ENCODE measurements at places on chromosomes 1 and 21.

DNA sequence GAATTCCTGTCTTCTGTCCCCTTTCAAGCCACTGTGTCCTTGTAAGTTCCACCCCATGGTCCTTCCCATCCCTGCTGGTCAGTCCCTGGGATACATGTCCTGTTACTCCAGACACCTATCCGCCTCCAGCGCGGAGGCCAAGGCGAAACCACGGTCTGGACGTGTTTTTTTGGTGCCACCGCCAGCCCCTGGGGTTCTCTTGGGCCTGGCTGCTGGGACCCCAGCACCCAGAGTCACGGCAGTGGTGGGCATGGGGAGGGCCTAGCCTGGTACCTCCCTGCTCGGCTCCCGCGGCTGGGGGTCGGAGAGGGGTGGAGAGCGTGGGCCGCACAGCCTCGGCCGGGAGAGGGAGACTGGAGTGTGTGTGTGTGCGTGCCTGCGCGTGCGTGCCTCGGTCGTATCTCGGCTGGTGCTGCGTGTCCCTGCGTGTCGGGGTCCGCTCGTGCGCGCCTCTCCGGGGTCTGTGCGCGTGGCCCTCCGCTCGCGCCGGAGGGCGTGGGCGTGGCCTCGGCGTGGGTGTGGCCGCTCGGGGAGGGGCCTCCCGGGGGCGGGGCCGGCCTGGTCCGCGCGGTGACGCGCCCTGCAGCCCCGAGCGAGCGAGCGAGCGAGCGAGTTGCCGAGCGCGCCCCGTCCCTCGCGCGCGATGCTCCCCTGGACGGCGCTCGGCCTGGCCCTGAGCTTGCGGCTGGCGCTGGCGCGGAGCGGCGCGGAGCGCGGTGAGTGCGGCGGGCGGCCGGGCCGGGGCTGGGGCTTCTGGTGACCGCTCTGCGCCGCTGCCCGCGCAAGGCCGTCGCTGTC, at the start of gene VWA1:
TSS of gene VWA1 (plus strand) at position 585 of the 798 bp plus-strand sequence. CDS start at position 644, 59 bp downstream.
- no peak for DNase-seq

DNA sequence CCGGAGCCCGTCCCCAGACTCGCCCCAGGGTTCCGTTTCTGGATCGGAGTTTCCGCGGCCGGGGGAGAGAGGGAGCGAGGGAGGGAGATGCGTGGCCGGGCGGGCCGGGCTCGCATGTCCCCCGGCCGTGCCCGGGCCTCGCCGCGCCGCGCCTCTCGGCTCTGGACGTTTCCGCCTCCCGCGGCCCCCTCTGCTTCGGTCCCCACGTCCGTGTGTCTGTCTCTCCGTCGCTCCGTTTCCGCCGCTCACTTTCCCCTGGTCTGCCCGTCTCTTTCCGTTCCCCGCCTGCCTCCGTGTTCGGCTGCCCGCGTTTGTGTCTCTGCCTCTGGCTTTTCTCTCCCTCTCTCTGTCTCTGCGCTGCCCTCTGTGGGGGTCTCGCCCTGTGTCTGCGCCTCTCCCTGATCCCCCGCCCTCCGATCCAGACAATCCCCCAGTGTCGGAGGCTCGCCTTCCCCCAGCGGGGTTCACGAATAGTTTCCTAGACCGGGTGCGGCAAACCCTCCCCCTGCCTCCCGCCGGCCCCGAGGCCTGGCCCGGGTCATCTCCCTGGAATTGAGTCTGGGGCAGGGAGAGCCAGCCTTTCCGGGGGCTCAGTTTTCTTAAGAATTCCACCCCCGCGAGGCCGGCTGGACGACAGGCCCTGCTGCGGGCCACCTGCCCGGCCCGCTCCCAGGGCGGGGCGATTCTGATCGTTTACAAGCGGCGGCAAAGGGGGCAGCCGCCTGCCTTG, 735 bp downstream of the NBL1 start:
- DNase-seq = no peak

DNA sequence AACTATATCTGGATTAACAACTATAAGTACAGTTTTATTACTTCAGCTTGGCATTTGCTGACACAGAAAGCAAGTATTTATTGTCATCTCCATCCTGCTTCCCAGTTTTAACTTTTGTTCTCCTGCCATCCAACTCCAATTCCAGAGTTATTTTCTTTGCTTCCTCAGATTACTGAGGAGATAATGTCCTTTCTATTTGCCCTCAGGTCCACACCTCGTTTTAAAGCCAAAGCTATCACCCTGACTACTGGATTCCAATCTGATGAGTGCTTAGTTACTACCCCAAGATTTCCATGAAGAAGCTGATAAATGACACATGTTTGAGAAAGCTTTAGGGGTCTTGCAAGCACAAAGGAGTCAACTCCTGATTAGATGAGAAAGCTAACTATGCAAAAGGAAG, 25.2 kb downstream of the ACKR1 start:
- DNase-seq = no peak

DNA sequence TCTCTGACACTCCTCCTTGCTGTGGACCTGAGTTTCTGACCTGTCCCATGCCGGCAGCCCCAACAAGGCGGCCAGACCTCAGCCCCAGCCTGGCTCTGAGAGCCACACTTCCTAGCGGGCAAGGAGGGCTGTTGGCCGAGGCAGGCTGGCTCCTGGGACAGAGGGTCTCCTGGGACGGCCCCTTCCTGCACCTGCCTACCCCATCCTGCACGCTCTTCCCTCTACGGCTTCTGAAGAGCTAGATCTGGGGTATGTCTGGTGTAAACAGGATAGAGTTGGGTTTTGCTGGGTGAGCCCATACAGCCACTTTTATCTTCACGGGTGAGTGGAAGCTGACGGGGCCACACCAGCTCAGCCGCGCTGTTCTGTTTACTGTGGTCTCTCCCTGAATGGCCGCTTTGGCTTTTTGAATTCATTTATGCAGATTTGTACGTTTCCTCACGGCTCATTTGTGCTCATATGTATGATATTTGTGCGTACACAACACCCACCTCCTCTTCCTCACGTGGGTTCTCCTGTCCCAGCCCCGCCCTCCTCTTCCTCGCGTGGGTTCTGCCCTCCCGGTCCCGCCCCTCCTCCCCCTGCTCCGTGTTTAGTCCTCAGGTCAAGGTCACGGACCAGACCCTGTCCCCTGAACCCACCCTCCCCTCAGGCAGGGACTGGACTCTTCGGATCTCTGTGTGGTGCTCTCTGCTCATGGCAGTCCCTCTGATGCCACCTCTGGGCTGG, 34.7 kb upstream of the POFUT2 start:
- no peak for DNase-seq

DNA sequence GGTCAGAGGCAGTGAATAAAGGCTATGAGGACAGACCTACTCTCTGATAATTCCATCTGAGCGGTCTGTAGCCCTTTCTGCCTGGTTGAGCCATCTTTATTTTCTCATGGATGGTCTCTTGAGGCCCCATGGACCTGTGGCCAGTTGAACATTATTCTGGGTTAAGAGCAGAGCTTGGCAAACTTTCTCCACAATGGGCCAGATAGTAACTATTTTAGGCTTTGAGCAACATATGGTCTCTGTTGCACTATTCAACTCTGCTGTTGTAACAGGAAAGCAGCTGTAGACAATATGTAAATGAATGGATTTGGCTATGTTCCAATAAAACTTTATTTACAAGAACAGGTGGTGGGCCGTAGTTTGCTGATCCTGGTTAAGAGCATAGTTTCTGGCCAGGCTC, 62.7 kb downstream of the KAZN start:
- DNase-seq = no peak

- no peak for DNase-seq
Observed at GRCh38 chr1:28538286-28538685, 14.6 kb upstream of the TRNAU1AP start.

- no peak for DNase-seq
Observed at GRCh38 chr1:31779687-31780086, 15.5 kb upstream of the ADGRB2 start.

- no peak for DNase-seq
Observed at GRCh38 chr1:95380909-95381308, 146.9 kb downstream of the RWDD3 start.

DNA sequence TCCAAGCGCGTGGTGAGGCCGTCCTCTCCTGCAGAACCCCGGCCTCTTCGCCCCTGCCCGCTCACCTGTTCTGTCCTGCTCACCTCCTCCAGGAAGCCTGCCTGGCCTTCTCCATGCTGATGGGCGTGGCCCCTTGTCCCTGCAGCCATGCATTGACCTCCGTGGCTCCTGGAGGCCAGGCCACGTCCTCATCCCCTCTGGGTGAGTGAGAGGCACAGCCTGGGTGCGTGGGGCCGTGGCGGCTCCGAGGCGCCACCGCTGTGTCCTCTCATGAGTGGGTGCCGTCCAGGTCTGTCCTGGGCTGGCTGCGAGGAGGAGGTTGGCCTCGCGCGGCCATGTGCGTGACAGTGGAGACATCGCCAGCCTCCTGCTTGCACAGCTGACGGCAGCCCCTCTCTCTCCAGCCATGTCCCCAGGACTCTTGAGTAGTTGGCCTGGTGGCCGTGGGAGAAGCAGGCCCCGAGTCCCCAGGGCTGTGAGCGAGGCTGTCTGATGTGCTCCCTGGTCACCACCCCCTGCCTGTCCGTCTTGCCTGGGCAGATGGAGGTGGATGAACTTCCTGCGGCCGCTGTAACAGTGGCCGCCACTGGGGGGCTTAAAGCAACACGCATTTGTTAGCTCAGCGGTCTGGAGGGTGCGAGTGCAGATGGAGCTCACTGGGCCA, 58.1 kb downstream of the PRKCZ start:
- DNase-seq = no peak

GRCh38 chr1:3368711-3369445, 85.6 kb upstream of the ARHGEF16 start:
- no peak for DNase-seq

- DNase-seq = no peak
Observed at GRCh38 chr1:101242324-101243050, 5.7 kb downstream of the S1PR1 start.

DNA sequence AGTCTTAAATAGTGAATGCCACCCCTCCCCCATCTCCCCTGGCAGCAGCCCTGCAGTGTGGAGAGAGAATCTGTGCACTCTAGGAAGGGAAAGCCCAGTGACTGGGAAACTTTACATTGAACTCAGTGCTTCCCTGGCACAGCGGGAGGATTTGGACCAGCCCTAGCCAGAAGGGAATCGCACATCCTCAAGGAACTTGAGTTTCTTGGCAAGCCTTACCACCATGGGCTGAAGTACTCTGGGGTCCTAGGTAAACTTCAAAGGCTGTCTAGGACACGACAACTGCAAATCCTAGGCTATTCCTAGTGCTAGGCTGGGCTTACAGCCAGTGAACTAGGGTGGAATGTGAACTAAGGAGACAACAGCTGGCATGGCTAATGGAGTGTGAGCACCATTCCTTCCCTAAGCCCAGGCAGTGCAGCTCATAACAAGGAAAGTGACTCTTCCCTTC, 88.3 kb downstream of the COL24A1 start:
- no peak for DNase-seq

- no peak for DNase-seq
Observed at GRCh38 chr1:94302497-94302896, 65.1 kb upstream of the ARHGAP29 start.

DNA sequence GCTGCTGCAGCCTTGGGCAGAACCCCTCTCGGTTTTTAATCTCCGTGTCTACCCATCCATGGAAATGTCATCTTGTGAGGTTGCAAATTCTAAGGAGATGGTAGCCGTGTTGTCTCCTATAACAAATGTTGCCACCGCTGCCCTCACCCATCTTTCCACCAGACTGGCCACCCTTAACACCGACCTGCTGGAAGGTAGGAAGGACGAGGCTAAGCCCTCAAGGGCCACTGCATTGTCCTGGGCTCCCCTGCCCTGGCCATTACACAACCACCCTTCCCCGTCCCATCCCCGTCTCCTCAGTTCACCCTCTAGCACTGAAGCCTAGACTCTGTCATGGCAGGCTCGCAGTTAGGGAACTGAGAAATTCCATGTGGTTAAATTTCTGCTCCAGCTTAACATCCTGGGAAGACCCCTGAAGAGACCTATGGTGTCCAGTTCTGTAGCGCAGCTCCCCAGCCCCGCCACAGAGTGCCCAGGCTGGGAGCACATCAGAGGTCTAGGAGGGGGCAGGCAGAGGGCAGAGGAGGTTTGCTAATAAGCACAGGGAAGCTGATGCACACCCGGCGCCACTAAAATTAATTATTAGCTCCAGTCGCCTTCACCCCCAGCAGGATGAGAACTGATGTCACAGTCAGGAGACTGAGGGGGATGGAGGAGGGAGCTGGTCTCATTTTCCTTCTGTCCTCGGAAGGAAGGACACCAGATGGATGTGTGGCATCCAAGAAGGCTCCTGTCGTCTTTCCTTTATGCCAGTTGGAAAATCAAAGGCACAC, 38.3 kb downstream of the STUM start:
- DNase-seq = no peak

GRCh38 chr21:42654179-42654912, 925 bp downstream of the PDE9A start:
- no peak for DNase-seq

DNA sequence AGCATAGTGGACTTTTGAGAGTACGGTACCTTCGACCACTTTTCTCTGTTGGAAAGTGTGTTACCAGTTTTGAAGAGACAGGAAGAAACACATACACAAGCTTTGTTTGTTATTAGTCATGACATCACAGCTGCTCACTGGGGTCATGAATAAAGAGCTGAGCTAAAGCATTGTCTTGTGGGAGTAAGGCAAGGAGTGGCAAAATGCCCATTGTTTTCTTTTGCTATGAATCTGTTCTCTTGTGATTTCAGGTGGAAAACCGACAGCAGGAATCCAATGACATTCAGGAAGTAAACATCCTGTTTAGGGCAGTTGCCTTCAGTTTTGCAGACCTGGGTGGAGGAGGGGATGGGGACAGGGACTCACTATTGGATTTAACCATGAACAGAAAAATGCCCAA, 66.2 kb downstream of the RGL1 start:
- DNase-seq = no peak

- DNase-seq = no peak
Observed at GRCh38 chr1:211915924-211916323, 85.4 kb upstream of the LPGAT1 start.

DNA sequence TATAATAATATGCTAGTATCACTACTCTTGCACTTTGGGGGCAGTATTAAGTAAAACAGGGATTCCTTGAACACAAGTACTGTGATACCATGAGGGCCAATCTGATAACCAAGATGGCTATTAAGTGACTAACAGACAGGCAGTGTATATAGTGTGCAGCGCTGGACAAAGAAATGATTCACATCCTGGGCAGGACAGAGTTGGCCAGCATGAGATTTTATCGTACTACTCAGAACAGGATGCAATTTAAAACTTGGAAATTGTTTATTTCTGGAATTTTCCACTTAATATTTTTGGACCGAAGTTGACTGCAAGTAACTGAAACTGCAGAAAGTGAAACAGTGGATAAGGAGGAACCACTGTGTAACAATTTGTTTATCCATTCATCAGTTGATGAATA, 74.6 kb downstream of the DNTTIP2 start:
- no peak for DNase-seq

DNA sequence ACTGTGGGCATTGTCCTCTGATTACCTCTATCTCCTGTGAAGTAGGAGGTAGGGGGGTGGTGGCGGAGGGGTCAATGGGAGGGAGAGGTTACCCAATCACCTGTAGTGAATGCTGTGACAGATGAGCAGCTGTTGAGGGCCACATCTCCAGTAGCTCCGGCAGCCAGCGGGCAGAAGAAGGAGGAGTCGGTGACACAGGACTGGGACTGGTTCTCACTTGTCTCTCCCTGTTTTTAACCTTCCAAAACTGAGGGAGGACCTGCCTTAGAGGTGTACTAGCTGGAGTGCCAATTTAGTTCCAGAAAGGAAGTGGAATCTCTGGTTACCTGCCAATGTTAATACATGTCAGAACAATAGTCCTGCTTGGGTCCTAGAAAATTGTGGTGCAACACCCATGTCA, 56.2 kb upstream of the ENAH start:
- DNase-seq = no peak

GRCh38 chr1:52127181-52128180, 14.4 kb upstream of the ZFYVE9 start:
- peak; percentile 46 for DNase-seq

Measured in NCI-H1436 treated with DMSO at 0.1 percent for 48 hours (cell line).